ENCODE measurements at places on chromosomes 12 and 14.

DNA sequence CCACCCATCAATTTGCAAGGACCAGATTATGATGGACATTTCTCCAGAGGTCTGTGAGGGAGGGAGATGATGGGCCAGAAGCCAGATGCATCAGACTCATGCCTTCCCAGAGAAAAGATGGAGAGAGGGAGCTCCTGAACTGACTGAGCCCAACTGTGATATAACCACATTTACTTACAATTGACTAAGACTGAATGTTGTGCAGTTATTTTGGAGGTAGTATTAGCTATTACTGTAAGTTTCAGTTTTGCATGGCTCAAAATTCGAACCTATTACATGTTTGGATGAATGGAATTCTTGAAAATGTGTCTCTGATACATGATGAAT, 211.1 kb upstream of the SFSWAP start:
- no peak for DNase-seq

- DNase-seq, result no peak
These were observed 86.5 kb upstream of the CDKN3 start for GRCh38 chr14:54310151-54310850.

DNA sequence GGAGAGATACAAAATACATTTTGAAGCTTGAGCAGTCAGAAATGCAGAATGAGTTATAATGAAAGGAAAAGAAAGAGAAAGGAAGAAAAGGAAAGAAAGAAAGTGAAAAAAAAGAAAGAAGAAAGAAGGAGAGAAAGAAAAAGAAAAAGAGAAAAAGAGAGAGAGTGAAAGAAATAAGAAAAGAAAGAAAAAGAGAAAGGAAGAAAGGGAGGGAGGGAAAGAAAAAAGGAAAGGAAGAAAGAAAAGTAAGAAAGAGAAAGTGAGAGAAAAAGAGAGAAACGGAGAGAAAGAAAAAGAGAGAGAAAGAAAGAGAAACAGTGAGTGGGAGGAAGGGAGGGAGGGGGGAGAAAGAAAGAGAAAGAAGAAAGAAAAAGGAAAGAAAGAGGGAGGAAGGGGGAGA, 549.9 kb downstream of the GALC start:
- DNase-seq, result no peak

- no peak for DNase-seq
These were observed 23.5 kb upstream of the SEL1L start for GRCh38 chr14:81557146-81557545.

DNA sequence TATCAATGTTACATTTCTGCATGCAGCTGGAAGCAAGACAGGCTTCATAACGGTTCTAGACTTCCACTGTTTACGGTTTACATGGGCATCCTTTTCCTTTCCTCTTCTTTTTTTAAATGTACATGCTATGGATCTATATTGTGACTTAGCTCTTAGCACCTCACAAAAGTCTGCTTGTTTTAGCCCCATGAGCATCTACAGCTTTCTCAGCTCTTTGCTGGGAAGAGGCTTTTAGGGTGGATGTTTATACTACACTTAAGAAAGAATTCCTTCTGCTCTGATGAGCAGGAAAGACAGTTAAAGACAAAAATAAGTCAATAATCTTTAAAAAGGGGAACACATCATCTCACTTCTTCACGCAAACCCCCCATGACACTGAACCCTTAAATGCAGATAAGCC, 51.4 kb downstream of the KICS2 start:
- no peak for DNase-seq

DNA sequence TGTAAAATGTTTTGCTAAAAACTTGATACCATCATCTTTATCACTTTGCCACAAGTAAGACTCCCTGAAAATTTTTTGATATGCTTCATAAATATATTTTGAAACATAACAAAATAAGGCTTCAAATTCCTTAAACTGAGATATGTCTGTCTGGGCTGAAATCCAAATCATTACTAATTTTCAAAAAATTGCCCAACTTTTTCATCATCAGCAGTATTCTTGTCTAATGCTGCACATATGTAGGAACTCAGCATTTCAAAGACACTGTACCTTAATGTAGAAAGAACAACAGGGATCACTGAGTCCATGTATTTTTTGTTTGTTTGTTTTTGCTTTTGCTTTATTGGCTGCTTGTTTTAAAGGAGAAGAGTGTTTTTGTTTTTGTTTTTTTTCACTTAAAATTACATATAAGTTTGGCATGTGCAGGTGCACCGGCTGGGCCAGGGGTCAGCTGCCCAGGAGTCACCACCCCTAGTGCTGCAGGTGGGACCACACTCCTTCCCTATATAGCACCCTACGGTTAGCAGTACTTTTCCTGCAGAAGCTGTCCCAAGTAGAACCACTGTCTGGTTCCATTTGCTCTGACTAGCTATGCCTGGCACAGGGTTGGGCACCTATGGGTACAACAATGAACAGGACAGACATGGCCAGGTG, 231.2 kb downstream of the PIK3C2G start:
- no peak for DNase-seq

- DNase-seq, result no peak
These were observed 197.0 kb downstream of the CCER1 start for GRCh38 chr12:90757957-90758356.

DNA sequence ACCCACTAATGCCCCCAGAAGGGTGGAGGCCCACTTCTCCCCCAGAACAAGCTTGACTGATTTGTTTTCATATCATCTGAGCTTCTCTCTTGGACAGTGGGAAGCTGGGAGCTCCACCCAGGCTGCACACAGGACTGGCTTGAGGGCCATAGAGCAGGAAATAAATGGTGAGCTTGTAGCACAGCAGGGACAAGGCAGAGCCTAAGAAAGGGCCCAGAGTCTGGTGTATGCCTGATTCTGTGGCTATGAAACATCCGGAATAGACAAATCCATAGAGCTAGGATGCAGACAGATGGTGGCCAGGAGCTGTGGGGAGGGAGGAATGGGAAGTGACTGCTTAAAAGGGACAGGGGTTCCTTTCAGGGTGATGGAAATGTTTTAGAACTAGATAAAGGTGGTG, 79.0 kb downstream of the ARL6IP4 start:
- DNase-seq, result no peak

- DNase-seq, result no peak
These were observed 40.0 kb upstream of the DDX11 start for GRCh38 chr12:31033681-31034080.

DNA sequence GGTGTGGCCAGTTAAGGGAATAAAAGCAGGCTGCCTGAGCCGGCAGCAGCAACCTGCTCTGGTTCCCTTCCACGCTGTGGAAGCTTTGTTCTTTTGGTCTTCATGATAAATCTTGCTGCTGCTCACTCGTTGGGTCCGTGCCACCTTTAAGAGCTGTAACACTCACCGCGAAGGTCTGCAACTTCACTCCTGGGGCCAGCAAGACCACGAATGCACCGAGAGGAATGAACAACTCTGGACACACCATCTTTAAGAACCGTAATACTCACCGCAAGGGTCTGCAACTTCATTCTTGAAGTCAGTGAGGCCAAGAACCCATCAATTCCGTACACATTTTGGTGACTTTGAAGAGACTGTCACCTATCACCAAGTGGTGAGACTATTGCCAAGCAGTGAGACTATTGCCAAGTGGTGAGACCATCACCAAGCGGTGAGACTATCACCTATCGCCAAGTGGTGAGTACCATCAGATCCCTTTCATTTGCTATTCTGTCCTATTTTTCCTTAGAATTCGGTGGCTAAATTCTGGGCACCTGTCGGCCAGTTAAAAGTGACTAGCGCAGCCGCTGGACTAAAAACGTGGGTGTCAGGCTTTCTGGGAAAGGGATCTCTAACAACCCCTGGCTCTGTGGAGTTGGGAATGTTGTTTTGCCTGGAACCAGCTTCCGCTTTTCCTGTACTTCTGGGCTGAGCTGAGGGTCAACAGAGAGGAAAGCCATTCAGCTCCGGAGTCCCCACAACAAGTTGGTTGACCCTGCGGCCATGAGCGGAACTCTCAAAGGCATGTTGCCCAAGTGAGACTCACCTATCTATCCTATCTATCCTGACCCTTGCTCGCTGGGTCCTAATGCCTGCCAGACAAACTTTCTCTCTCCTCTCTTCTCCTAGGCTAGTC, at the start of gene DHRS2:
Gene DHRS2 (plus strand): TSS at position 48 of the 895 bp plus-strand sequence. CDS start 2,501 bp downstream, outside the sequence.
- no peak for DNase-seq

DNA sequence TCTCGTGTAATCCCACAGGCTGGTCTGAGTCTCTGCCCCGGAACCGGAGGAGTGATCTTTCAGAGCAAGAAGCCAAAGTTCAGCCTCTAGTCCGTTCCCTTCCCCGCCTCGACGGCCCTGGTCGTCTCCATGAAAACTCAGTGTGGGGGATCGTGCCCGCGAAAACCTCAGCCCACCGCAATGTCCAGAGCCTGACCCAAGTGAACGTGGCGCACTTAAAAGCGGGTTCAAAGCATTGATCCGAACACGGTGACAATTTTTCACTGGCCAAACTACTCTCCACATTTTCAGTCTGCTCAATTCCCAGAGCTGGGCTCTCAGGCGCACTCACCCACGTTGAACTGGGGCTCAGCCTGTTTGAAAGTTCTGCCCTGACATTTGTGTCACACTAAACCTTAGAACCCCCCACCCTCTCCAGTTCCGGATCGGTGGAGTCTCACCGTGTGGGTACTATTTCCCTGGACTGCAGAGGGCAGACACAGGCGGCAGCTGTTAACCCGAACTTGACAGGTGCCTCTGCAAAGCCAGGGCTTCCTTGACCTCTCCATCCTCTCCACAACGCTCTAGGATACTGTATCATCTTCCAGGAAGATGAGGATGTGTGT, 886 bp upstream of the PRICKLE1 start:
- peak; percentile 68 for DNase-seq

DNA sequence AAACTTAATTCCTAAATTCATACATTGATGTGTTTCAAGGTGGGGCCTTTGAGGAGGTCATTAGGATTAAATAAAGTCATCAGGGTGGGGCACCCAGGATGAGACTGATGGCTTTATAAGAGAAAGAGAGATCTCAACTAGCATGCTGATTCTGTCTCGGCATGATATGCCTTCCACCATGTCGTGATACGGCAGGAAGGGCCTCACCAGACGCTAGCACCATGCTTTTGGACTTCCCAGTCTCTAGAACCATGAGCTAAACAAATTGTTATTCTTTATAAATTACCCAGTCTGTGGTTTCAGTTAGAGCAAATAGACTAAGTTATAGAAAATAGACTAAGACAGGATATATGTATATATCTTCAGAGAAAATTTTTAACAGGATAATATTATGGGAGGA, 759.6 kb downstream of the MED13L start:
- DNase-seq, result no peak

DNA sequence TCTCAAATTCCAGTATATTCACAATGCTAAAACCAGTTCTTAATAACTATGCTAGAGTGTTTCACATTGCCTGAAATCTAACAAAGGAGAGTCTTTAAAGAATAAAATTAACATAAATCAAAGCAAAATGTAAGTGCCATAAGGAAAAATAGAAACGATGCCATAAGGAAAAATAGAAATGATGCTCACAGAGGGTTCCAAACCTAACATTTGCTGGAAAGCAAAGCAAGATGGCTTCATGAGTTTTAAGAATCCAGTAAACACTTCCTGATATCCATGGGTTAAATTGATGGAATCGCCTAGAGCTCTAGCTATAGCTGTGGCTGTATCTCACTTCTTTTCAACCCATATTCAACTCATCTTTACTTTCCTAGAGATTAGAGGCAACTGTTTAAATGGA, 63.9 kb downstream of the GPR68 start:
- DNase-seq, result no peak

GRCh38 chr12:56626701-56627100, 3.4 kb downstream of the BAZ2A start:
- no peak for DNase-seq

- no peak for DNase-seq
These were observed 13.8 kb downstream of the TESC start for GRCh38 chr12:117085318-117085947.

- DNase-seq, result no peak
These were observed 61.3 kb upstream of the ACTN1 start for GRCh38 chr14:69040353-69040752.

DNA sequence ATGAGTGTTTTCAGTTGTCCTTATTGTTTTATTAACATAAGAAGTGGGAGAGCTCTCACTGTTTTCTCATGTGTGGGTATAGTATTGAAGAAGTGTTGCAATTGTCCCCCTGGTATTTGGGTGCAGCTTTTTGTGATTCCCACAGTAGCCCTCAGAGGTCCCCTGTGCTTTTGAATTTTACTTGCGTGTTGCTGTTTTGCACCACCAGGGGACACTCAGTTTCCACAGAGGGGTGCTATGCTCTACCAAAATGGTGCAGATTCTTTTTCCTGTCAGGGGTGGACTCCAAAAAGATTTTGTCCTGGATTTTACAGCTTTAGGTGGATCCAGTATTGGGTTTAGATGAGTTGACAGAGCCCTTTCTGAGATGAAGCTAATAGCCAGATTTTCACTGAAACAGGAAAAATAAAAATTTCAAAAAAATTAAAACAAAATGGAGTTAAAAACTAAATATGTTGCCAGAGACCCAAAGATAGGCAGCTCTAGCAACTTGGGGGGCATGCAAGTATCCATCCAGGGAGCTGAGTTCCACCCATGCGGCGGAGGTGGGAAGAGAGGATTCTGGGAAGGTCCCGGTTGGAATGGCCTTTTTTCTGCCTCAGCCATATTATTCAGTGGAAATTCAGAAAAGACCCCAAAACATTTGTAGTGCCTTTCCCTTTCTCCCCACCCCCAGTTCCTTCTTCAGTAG, 50.2 kb downstream of the TTLL5 start:
- no peak for DNase-seq

DNA sequence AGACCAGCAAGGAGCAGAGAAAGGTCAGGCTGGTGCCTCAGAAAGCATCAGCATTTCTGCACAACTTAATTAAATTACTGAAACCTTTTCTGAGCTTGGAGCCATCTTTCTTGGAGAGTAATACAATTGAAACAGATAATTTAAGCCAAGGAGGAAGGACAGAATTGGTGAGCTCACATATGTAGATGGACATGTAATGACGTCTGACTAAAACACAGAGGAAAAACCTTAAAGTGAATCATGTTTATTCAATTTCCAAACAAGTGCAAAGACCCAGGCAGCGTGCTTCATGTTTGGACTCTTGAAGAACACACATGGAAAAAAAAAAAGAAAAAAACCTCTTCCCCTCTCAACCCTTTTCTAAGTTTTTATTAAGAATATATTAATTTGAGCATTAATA, 19.0 kb downstream of the SUSD6 start:
- no peak for DNase-seq

DNA sequence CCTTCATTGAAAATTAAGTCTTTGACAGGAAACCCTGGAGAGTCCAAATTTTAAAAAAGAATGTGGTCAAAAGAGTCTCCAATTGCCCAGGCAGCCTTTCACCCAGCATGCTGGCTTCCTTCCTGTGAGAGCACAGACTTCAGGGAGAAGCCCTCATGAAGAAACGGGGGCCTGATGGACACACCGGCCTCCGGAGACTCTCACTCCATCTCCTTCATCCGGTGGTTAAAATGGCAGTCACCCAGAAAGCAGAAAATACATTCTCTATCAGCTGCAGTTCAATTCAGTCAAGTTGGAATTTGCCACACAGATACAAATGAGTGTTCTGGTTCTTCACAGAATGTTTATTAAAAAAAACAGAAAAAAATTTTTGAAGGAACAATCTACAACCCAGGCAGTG, 56.5 kb downstream of the CPM start:
- DNase-seq, result no peak

DNA sequence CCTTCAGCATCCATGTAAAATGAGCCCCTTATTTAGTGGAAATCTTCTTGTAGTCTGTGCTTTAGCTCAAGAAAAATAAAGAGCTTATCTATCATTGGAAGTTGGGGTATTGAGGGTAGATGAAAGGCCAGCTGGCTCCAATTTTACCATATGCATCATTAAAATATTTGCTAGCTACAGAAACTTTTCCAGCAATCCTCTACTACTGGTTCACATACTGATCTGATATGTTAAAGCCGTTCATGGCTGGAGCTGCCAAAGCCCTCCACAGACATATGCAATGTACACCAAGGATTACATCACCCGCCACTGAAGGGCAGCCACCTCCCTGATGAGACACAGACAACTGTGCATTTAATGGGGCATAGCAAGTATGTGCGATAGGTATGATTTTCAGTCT, 1205.3 kb downstream of the GALC start:
- no peak for DNase-seq

Data from right atrium auricular region (tissue), 2 donors.